ENCODE measurements at places on chromosomes 1 and 21. TPM values are rescaled to one million over a fixed set of nuclear protein-coding genes. Genes with fewer than 3 reads are reported as not detected.

The PLEKHA6 gene
- total RNA-seq: 52.0 TPM

DNA sequence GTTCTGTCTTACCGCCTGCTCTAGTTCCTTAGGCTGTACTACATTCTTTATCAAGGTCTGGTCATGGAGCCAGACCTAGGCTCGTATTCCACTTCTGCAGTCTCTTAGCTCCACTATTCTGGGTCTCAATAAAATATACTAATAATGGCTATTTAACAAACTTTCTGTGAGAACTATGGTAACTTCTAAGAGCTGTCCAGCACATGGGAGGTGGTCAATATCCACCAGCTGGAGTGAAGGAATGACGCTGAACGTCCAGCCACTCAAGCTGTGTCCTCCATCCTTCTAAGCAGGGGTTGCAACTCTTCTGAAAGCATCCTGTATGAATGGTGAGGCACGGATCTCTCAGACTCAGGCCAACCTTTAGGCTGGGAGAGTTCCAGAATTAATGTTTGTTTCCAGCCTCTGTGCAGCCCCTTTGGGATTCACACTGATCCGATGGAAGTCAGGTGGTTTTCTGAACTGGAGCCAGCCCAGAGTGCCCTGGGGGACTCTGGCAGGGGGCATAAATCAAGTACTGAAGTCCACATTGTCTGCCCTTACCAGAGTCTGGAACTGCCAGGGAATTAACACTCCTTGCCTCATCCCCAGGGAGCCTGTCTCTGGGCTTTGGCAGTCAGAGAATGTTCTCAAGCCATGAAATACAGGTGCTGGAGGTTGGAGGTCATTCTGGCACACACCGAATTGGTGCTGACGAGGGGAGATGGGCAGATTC lies 57.4 kb downstream of the BRINP2 start:
- DNase-seq: no peak
- H3K4me3 ChIP-seq: no peak overlapping the region
- H3K27me3 ChIP-seq: peaks cover 16% of the 10 kb centered on the region
- no peak overlapping the region for H3K27ac ChIP-seq
- H3K36me3 ChIP-seq: no peaks in the 10 kb centered on the region

DNA sequence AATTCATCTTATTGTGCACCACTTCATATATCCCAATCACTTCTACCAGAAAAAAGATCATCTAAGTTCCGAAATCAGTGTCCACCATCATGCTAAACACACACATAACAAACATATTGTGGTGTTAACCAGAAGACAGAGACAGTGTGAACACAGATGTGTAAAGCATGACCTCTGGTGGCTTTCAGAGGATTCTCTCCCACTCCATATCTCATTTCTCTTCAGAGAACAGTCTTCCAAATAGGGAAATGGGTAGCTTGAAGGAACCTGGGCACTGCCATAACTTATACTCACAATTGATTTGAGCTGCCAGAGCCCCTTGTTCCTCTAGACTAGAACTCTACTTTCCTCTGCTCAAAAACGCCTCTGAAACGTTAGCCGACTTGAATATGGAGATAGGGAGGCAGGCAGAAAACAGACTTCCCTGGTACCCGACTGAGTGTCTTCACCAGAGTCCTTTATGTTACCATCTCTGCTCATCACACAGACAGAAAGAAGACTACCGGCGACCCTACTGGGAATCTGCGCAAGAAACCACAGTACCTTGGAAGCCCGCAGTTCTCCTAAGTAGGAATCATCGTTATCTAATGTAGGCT lies 1.8 kb upstream of the ELAPOR1 start:
- H3K36me3 ChIP-seq: no peaks in the 10 kb centered on the region
- 0 out of 2 replicates have a peak, but pooled peaks cover 3% of the 10 kb centered on the region for H3K4me1 ChIP-seq
- H3K27ac ChIP-seq: no peak overlapping the region
- no peak overlapping the region for H3K4me3 ChIP-seq
- DNase-seq: peak; percentile 53

The PROK1 gene
- total RNA-seq: not detected

The MIXL1 gene
- not detected for total RNA-seq

DNA sequence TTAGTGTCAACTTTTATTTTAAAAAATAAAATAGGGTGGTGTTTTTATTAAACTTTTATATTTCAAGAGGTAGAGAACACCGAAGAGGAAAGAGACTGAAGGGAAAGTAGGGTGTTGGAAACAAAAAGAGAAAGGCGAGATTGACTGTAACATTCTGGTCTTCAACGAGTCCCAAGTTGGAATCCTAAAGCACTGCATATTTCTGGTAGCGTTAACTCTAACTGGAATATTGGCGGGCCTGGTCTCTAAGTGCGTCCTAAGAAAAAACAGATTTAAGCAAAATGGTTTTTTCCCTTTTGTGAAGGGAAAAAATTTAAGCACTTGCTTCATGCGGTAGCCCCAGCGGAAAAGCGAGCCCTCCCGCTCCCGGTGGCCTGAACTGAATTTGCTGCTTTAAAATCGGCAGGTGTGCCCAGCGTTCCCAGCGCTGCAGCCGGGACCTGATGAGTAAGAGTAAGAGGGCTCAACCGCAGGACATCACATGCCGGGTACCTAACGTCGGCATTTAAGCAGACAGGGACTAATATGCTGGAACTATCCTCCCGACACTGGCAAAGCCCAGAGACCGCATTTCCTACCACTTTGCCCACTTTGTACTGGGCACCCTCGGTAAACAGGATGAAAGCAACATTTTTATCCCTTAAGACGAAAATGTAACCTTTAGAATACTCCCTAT lies 30.5 kb upstream of the NFIA start:
- H3K4me3 ChIP-seq: peak overlapping the region; percentile 88
- DNase-seq: no peak
- H3K27ac ChIP-seq: no peak overlapping the region
- H3K4me1 ChIP-seq: peaks cover 4% of the 10 kb centered on the region
- H3K36me3 ChIP-seq: no peaks in the 10 kb centered on the region

The KISS1 gene
- 4.0 TPM for total RNA-seq

The APCS gene
- not detected for total RNA-seq

- no peaks in the 10 kb centered on the region for H3K27me3 ChIP-seq
- H3K27ac ChIP-seq: no peak overlapping the region
- H3K4me3 ChIP-seq: no peak overlapping the region
- H3K36me3 ChIP-seq: no peaks in the 10 kb centered on the region
- H3K4me1 ChIP-seq: peaks cover 24% of the 10 kb centered on the region
- DNase-seq: peak; percentile 77
Observed at GRCh38 chr1:77407738-77408375, 126.0 kb downstream of the AK5 start.

The PSMD4 gene
- total RNA-seq: 230 TPM

DNA sequence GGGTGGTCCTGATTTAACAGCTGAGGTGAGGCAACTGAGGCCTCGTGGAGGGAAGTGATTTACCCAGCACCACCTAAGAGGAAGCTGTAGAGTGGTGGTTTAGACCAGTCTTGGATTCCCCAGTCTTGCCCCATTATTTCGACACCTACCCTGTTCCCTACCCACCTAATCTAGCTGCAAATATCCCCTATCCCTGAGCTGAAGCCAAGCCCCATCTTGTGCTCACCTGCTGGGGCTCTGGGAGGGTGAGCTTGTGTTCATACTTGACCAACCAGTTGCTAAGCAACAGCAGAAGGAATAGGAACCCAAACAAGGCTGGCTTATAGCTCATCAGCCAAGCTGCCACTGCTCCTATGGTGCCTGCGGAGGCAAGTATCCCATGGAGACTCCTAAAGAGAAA lies 2.0 kb downstream of the TEX46 start:
- DNase-seq: peak; percentile 25
- H3K4me1 ChIP-seq: peaks cover 51% of the 10 kb centered on the region
- no peak overlapping the region for H3K27ac ChIP-seq

The PDZK1IP1 gene
- total RNA-seq: 8.5 TPM

The UMODL1 gene
- total RNA-seq: not detected

DNA sequence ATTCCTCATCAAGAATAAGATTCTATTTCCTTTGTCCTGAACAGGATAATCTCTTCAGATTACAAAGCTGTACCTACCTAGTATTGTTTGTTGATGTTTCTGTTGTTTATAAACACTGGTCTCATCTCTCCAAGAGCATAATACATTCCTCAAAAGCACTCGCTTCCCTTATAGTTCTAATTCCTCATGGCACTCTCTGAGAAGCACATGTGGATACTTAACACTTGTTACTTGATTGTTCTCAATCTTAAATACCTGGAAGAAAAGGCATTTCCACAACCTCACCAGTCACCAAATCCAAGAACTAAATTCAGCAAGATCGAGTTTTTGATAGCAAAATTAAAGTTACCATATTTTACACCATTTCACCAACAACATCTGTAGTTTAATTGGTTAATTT lies 145.9 kb upstream of the DUSP10 start:
- peaks cover 55% of the 10 kb centered on the region for H3K4me1 ChIP-seq
- peak overlapping the region; percentile 84 for H3K27ac ChIP-seq
- H3K36me3 ChIP-seq: no peaks in the 10 kb centered on the region
- H3K4me3 ChIP-seq: no peak overlapping the region

DNA sequence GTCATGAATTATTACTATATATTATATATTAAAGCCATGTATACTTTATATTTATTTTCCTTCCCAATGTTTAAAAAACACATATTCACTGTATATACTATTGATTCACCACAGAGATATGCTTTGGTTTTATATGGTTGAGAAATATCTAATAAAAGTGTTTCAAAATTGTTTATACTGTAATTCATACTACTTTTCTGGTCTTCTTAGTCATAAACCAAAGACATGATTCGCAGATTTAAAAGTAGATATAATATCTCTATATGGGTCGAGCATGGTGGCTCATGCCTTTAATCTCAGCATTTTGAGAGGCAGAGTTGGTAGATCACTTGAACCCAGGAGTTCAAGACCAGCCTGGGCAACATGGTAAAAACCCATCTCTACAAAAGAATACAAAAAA lies 738.4 kb downstream of the USP25 start:
- H3K4me3 ChIP-seq: no peak overlapping the region
- no peaks in the 10 kb centered on the region for H3K27me3 ChIP-seq
- no peak overlapping the region for H3K27ac ChIP-seq
- peak; percentile 65 for DNase-seq
- H3K36me3 ChIP-seq: no peaks in the 10 kb centered on the region

- no peaks in the 10 kb centered on the region for H3K36me3 ChIP-seq
- no peaks in the 10 kb centered on the region for H3K27me3 ChIP-seq
- DNase-seq: no peak
- no peak overlapping the region for H3K27ac ChIP-seq
- no peak overlapping the region for H3K4me3 ChIP-seq
Observed at GRCh38 chr21:42453986-42454570, 41.9 kb downstream of the RSPH1 start.

- peaks cover 12% of the 10 kb centered on the region for H3K4me1 ChIP-seq
- H3K27ac ChIP-seq: no peak overlapping the region
- H3K36me3 ChIP-seq: 0 out of 2 replicates have a peak, but pooled peaks cover 5% of the 10 kb centered on the region
- no peak overlapping the region for H3K4me3 ChIP-seq
- no peak for DNase-seq
- H3K27me3 ChIP-seq: no peaks in the 10 kb centered on the region
Observed at GRCh38 chr1:235822685-235823084, 44.0 kb downstream of the LYST start.

The FHL3 gene
- 26.2 TPM for total RNA-seq

The CYP4B1 gene
- 3.1 TPM for total RNA-seq
